ENCODE measurements at places on chromosomes 4 and X.

GRCh38 chr4:6154875-6155274, 45.5 kb downstream of the JAKMIP1 start:
- DNase-seq: no peak

DNA sequence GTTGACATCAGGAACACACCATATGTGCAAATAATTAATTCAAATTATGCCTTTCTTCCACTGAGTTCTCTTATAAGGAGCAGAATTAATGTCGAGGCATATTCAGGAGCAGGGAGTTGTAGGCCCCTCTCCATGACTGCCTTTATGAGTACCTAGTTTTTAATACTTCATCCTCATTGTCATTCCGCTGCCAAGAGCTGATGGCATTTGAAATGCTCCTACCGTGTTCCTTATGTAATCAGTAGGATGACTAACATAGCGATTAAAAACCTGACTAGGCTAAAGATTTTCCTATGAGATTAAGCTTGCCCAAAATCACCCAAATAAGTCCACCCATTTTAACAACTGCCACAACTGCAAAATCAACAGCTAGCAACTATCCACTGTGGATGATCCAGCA, 220.6 kb downstream of the DHX15 start:
- no peak for DNase-seq

DNA sequence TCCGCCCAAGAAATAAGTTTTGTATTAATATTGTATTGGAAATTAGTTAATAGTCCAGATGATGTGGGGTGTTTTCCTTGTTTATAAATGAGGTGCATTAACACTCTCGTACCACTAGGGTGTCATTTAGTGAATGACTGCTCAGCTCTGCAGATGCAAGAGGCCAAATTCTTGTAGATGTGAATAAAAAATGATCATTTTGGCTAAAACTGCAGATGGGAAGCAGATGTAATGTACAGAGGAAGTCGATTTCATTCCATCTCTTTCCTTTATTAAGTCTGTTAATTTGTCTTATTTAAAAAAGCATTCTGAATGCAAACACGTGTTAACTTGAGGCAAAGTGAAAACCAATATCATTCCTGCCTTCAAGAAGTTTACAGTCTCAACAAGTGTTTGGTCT, 108.1 kb downstream of the DHX15 start:
- no peak for DNase-seq

DNA sequence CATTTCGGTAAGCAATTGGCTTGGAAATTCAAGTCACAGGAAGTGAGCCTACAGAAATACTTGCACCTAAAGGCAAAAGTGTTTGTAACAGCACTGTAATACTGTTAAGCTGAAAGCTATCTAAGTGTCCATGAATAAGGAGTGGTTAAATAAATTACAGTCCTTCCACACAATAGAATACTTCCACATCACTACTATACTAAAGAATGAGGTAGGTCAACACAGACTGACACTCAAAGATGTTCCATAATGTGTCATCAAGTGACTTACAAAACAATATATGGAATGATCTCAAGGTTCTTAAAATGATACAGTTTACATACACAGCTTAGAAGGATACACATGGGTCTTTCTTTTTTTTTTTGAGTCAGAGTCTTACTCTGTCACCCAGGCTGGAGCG, 27.0 kb downstream of the SLC10A6 start:
- no peak for DNase-seq

DNA sequence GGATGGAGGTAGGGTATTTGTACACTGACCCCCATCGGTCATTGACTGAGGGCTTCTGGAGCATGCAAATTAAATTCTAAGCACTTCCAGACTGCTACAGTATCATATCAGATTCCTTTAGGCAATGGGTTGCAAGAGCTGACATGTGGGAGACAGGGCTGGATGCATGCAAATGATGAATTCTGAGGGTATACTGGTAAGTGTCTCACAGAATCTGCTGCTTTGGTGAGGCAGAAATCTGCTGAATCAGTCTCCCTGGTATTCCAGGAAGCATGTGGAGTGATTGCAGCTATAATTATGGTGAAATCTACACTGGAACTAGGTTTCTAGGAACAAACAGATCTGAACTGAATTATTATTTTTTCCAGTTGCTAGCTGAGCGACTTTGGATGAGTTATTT, 684.9 kb upstream of the MAGEB2 start:
- DNase-seq: no peak

- no peak for DNase-seq
Observed at GRCh38 chr4:152848508-152848907, 68.8 kb downstream of the ARFIP1 start.

GRCh38 chr4:84031401-84031800, 467.7 kb downstream of the NKX6-1 start:
- DNase-seq: no peak

GRCh38 chr4:1244081-1244977, 4.6 kb downstream of the CTBP1 start:
- DNase-seq: no peak

GRCh38 chr4:185115827-185116232, 27.2 kb upstream of the SLC25A4 start:
- DNase-seq: no peak

DNA sequence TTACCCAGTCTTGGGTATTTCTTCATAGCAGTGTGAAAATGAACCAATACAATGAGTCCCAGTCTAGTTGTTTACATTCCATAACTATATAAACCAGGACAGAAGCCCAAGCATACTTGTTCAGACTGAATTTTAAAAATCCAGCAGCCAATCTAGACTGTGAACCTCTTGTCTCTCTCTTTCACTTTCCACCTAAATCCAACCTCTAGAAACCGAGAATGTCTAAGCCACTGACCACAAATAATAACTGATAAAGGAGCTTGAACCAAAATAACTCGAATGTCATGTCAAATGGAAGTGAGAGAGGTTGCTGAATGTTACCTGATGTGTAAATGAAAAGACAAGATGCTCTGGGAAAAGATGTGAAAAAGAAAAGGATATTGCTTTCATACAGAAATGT, 544.7 kb downstream of the NLGN4X start:
- no peak for DNase-seq

GRCh38 chrX:10602646-10603045, 17.7 kb downstream of the MID1 start:
- DNase-seq: no peak

DNA sequence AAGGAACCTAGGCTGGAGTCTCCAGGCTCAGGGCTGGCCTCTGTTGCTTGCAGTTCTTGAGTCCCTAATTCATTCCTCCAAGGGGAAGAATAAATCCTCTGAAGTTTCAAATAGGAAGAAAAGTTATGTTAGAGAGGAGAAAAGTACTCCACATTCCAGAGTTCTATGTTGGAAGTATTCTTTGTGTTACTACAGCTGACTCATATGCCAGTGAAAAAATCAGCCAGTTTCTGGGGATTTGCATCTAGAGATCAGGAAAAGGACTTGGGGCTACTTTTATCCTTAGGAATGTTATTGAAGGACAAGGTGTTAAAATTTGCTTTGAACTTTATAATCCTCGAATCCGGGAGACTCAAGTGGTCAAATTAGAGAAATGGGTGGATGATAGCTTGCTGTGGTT, 11.7 kb upstream of the NUDT9 start:
- DNase-seq: no peak

- no peak for DNase-seq
Observed at GRCh38 chr4:3822230-3822947, 56.2 kb downstream of the ADRA2C start.

DNA sequence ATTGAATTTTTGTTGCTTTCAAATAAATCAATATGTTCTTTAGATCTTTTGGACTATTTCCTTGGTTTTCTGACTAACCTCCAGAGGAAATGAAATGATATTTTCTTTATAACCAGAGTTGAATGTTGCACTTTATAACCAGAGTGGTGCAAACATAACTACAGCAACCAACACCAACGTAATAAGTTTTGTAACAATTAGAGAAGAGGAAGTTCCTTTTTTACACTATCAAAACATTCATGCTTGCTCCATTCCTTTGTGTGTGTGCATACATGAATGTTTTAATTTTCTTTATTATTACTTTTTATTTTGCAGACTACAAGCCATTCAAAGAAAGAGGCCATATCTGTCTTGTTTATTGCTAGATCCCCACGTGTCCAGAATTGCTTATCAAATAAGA, 193.0 kb upstream of the PPP3CA start:
- no peak for DNase-seq

DNA sequence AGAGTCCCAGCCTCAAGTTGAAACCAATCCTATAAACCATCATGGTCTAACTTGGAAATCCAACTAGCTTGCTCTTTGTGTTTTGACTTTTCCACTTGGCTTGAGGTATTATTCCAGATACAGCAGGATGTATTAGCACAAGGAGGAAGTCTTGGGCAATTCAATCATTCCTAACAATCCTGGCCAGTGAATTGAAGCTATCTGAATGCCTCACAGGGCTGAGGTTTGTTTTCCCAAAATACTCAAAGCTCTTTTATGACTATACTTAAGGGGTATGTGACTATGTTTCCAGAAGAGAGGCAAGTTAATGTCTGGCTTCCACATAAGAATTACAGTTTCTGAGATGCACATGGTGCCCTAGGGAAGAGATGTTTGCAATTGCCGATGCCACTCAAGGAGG, 66.8 kb upstream of the SH3RF1 start:
- no peak for DNase-seq

DNA sequence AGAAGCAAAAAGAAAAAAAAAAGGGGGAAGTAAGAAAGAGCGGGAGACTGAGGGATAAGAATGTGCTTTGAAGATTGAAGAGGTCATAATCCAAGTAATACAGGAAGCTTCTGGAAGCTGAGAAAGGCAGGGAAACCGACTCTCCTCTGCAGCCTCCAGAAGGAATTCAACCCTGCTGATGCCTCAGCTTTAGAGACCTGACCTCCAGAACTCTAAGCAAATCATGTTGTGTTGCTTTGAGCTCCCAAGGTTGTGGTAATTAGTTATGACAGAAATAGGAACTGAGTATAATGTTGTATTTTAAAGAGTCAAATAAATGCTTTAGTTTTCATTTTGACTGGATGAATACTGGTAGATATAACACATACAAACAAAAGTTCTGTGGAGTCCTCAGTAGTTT, 48.0 kb upstream of the FAT1 start:
- DNase-seq: no peak

DNA sequence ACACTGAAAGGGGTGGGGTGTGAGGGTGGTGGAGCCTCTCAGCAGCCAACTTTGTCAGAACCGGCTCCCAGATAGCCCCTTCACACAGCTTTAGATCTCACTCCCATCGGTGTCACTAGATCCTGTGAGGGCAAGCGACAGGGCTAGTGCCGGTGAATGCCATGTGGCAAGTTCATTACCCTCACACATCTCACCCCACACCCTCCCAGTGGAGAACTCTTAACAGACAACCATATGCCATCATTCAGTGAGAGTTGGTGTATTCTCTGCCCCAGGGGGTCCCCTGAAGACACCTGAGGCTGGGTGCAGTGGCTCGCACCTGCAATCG, 15.3 kb downstream of the SEPTIN6 start:
- no peak for DNase-seq

DNA sequence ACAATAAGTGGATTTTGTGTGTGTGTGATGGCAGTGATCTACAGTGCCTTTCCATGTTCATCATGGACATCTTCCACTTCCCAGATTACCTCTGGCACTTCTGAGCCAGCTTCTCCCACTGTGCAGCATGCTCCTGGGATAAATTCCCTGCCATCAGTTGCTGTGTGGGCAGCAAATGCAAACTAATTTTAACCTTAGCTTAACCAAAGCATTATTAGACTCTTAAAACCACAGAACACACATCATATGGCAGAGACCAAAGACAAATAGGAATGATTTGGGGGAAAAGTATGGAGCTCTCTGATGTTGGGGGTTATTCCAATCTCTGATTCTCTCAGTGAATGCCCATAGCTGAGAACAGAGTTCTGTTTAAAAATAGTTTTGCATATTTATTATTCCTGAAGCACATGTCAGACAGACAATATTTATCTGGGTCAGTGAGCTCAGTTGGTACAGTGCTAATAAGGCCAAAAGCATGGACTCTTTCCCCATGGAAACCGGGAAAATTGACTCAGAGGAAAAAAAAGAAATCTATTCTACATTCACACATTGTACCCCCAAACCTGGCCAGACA, 567.4 kb downstream of the IQCM start:
- no peak for DNase-seq

- no peak for DNase-seq
Observed at GRCh38 chr4:26788341-26788733, 72.3 kb upstream of the STIM2 start.

DNA sequence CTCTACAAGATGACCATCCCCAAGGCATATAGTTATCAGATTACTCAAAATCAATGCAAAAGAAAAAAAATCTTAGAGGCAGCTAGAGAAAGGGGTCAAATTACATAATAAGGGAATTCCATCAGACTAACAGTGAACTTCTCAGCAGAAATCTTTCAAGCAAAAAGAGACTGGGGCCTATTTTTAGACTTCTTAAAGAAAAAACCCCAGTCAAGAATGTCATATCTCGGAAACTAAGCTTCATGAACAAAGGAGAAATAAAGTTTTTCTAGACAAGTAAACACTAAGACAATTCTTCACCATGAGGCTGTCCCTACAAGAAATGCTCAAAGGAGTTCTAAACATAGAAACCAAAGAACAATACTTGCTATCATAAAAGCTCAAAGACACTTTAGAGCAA, 51.7 kb downstream of the RAB28 start:
- DNase-seq: no peak

- DNase-seq: no peak
Observed at GRCh38 chr4:82957045-82957444, 53.6 kb downstream of the LIN54 start.

DNA sequence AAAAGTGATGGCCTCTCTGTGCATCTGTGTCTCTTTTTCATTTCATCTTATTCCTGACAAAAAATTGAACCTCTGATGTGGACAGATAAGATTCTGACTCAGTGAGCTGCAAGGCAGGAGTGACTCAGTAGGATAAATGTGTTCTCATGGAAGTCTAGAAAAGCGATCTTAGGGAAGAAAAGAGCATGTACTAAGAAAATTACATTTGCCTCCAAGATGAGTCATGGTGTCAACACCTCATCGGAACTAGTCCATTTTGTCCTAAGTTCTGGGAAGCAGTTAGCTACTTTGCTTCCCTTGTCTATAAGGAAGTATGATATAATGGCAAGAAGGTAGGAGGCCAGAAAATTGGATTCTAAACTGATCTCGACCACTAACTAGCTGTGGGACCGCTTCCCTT, 83.5 kb upstream of the AFF2 start:
- DNase-seq: no peak

DNA sequence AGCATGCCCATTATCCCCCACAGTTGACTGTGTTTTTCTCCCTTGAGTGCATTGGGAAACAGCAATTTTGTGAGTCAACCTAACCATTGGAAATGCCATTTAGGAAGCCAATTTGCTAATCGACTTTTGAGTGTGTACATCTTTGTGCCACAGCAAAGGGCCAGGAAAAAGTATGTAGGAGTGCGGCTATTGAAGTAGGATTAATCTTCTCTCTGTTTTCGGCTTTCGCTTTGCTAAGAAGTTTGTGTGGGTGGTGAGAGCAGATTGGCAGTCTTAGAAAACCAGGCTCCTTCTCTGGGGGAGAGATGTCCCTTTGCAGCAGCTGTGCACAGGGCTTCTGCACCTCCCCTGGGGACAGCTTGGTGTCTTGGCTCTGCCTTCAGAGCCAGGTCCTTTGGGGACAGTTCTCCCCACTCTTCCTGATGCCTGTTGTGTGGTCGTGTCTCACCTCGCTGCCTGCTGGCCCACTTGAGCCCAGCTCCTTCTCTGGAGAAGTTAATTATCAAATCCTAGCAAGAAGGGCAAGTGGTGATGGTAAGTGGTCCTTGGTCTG, 74.5 kb downstream of the GEMIN8 start:
- no peak for DNase-seq
